ENCODE measurements at places on chromosomes 11 and 22.

DNA sequence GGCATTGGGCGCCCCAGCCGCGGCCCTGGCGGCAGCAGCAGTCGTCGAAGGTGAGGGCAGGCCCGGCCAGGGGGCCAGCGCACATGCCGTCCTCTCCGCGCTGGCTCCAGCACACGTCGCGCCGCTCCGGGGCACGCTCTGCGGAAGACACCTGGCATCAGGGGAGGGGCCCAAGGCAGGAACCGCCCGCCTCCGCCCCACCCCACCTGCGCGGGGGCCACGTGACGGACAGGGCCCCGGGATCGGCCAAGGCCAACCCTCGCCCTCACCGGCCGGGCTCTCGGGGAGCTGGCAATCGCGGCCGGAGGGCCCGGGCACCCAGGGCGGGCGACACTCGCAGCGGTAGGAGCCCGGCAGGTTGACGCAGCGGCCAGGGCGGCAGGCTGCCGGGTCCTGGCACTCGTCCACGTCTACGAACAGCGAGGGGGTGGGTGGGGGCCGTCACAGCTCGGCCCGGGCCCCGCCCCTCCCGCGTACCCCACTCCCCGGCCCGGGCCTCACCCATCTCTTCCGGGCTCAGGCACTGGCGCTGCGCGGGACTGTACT is 14.9 kb downstream of the SCYL1 start:
- DNase-seq, result no peak

GRCh38 chr22:20956258-20957101 is 10.6 kb upstream of the AIFM3 start:
- no peak for DNase-seq

- DNase-seq, result no peak
These were observed 31.1 kb downstream of the TSPAN4 start for GRCh38 chr11:873706-874105.

DNA sequence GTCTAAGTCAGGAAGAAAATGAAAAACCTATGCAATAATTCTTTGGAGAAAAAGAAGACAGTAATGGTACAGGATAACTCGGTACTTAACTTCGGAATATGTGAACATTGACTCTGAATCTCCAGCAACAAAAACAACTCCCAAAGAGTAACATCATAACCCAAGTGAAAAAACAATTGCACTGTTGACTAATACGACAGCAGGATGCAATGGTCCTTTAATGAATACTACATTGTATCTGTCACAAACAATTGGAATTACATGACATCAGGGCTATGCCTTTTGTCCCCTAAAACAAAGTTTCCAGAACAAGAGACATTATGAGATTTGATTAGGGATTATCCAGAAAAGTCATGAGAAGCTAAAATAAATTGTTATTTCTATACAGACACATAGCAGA is 1065.9 kb downstream of the LRRC4C start:
- DNase-seq, result no peak

GRCh38 chr22:20401376-20402014 is 7.5 kb downstream of the ZNF74 start:
- no peak for DNase-seq

GRCh38 chr11:19374151-19374569 is 133.4 kb upstream of the E2F8 start:
- peak; percentile 88 for DNase-seq

DNA sequence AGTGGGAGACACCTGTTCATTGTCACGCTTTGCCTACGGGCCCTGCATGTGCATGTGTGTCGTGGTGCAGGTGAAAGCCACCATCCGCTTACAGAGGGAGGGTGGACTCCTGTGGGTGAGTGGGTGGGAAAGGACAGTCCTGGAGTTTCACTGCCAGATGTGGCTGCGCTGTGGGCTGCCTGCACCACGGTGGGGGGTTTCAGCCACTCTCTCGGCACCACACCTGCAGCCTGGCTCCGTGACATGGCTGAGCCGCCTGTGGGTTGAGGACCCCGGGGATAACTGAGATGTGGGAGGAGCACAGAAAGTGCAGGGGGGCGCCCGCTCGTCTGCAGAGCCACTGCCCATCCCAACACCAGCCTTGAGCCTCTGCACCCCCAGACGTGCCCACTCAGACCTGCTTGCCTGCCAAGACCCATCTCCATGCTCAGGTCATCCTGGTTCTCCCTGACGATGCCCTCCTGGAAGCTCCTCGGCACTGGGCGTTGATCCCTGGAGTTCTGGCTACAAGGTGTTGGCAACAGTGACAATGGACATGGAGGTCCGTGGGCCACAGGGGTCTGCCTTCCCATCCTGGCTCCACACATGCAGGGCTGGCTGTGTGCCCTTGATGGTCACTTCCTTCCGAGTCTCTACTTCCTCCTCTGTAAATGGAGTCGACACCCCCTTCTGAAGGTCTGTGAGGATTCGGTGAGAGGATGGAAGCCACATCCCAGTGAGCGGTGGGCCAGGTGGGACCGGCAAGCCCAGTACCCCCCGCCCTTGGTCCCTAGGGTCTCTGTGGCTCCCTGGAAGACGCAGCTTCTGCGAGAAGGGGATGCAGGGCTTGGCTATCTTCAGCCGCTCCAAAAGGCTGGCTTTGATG is 1007.0 kb downstream of the BRD1 start:
- no peak for DNase-seq

GRCh38 chr22:49291781-49292180 is 535.9 kb downstream of the BRD1 start:
- no peak for DNase-seq

GRCh38 chr11:117513666-117514065 is 186.0 kb downstream of the CEP164 start:
- no peak for DNase-seq
